ENCODE measurements at places on chromosomes 5 and 9.

DNA sequence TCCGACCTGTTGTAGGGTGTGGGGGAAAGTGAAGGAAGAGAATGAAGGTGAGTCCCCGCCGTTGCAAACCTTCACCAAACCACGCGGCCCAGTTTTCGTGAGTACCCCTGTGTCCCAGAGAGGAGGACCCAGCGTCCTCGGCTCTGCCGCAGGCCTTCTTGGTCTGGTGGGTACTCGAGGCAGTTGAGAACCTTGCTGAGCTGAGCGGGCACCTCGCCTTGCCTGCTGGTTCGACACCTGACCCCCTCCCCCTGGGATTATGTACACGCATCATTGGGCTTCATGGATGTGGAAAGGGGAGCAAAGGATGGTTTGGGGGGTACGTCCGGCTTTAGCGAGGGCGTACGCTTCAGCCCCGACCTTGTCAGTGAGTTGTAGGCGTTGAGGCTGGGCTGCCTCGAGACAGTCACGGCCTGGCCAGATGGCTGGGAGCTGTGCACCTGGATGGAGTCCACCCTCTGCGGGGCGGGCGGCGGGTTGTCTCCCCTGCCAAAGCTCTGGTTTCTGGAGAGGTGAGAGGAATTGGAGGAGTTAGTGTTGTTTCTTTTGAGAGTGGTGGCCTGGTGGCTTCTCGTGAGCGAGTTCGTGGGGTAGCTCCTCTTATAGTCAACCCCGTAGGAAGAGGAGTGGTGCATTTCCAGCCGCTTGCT lies 128.1 kb downstream of the SEMA6A start:
- no peak for DNase-seq

GRCh38 chr5:124399426-124399961 lies 346.9 kb downstream of the ZNF608 start:
- DNase-seq = no peak

- no peak for DNase-seq
Observed at GRCh38 chr9:24698881-24699518, 153.3 kb upstream of the IZUMO3 start.

GRCh38 chr9:125447202-125447802 lies 185.7 kb downstream of the GAPVD1 start:
- DNase-seq = no peak
